GM04503 (cell line): ENCODE measurements at places on chromosomes 13 and 19.

GRCh38 chr13:49951754-49952535 lies 15.8 kb upstream of the SPRYD7 start:
- DNase-seq: no peak

DNA sequence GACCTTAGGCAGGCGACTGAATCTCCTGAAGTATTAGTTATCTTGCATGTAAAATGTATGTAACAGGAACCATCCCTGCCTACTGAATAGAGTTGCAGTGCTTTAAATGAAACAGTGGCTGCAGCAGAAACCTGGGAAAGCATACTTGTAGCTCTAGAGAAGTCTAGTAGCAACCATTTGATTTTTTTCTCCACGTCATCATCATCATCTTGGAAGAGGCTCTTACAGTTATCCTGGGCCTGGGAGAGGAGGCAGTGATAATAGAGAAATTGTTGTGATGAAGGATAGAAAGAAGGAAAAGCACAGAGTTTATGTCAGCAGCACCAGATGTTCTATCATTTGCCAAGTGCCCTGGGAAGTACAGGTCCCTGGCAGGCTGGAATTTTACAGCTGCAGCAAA lies 377.6 kb downstream of the ITGBL1 start:
- DNase-seq: no peak

DNA sequence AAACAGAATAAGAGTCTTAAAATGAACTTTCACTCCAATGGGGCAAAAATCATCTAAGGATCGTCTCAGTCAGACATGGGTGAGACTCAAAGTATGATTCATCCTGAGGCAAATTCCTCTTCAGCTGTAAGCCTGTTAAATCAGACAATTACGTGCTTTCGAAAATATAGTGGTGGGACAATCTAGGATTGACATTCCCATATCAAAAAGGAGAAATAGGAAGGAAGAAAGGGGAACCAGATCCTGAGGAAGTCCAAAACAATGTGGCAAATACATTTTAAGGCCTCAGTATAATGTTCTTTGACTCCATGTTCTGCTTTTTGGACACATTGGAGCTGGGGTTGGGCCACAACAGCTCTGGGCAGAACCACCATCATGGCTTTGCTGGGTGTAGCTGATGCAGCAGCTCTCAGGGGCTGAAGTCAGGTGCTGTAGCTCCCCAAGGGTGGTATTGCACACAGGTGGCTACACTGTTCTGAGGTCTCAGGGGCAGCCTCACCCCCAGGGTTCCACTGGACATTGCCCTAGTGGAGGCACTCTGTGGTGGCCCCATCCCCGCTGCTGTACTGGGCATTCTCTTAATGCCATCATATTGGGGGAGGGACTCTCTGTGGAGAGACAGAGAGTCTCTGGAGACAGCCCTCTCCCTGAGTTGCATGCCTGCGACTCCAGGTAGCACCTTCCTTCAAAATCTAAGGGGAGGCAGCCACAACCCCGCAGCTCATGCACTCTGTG lies 5.7 kb upstream of the FPR3 start:
- DNase-seq: no peak

GRCh38 chr19:39525205-39525604 lies 7.4 kb downstream of the EID2B start:
- DNase-seq: no peak

GRCh38 chr13:40389081-40389641 lies 277.3 kb downstream of the FOXO1 start:
- no peak for DNase-seq

GRCh38 chr19:19782783-19783182 lies 38.8 kb downstream of the ZNF506 start:
- DNase-seq: no peak

GRCh38 chr19:54448040-54448773 lies 792 bp upstream of the LENG8 start:
- no peak for DNase-seq

GRCh38 chr13:38376546-38376945 lies 26.9 kb downstream of the UFM1 start:
- DNase-seq: no peak

DNA sequence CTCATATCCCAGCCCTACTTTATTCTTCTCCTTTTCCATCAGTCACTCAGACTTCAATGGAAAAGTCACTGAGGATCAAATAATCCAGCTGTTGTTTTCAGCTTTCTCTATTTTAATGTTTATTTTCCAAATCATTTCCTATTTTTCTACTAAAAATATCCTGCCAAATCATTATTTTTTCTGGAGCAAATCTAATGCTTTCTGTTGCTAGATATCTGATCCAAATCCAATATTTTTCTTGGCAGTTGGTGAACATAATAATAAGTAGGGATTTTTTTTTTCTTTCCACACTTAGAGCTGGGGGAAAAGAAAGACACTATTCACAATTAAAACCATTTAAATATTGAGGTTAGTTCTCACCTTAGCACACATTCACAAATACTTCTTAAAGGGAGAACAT lies 656.1 kb downstream of the DACH1 start:
- no peak for DNase-seq

- peak; percentile 21 for DNase-seq
Observed at GRCh38 chr13:27236478-27236877, 14.9 kb upstream of the RPL21 start.

GRCh38 chr13:39494633-39495032 lies 108.4 kb downstream of the LHFPL6 start:
- no peak for DNase-seq

GRCh38 chr13:39773833-39774232 lies 118.4 kb downstream of the COG6 start:
- DNase-seq: peak; percentile 14

DNA sequence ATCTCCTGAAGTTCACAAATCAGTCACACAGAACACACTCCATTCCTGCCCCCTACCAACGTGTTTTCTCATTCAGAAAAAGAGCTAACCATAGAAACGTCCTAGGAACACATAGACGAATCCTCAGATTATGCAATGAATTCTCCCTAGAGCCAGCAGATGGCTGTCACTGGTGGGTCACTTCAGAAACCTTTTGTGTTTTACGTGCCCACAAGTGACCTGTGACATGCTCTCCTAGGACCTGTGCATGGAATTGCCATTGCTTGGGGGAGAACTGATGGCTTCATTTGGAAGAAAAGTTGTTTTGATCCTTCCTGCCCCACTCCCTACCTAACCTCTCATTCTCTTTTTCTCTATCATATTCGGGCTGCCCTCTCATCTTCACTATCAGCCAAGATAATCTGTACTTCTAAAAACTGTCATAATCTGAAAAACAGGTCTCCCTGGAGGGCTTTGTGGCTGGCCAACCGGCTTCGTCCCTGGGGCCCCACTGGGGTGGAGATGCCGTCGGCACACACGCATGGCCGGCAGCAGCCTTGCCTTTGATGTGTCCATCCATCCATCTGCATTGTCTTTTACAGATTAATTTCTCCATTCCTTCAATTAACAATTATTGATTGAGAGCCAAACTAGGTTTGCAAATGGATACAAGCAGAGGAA lies 144.1 kb upstream of the SERP2 start:
- DNase-seq: no peak

DNA sequence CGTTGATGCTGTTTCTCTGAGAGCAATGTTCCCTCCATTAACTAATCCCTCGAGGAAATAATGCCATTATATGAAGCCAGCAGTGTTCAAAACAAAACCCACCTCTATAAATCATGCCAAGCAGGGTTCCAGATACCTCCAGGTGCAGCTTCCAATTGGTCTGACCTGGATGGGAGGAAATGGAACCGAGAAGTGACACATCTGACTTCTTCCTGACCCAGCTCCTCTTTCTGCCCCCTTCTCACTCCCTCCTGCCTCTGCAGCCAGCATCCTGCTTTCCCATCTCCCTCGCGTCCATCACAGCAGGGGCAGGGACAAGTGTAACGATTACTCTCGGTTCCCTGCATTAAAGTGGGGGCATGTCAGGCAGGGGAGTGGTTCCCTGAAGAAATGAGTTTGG lies 37.5 kb downstream of the HSPH1 start:
- no peak for DNase-seq

- no peak for DNase-seq
Observed at GRCh38 chr19:2756477-2756876, 16.7 kb upstream of the SLC39A3 start.

GRCh38 chr19:29560313-29561075 lies 34.7 kb downstream of the VSTM2B start:
- no peak for DNase-seq

- no peak for DNase-seq
Observed at GRCh38 chr13:48626726-48627451, 26.8 kb upstream of the CYSLTR2 start.

DNA sequence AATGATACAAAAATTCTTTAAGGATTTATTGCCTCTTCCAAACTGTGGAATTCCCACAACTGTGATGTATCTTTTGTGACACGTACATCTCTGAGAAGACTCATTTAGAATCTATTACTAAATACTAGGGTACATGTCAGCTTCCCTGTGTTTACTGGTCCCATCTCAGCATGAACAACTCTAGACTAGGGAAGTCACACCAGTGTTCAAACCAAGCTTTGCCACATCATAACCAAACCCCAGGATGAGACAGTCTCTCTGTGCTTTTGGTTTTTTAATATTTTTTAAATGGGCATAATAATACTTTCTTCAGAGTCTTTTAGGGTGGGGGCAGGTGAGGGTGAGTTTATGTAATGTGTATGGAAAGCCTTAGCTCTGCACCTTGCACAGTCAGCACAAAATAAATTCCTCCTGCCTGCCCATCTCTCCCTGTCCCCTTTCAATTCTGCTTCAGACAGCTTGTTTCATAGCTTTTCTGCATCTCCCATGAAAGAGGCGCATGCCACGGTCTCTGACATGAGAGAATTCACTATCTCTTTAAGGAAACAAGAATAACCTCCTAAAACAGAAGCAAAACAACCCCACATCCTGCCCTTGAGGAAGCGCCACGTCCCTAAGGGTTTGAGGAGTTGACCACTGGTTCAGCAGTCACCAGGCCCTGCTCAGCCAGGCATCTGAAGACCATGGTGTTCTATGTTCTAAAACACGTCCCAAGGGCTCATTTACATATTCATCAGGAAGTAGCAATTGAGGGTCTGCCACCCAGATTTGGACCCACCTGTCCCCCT lies 174.5 kb downstream of the USP12 start:
- DNase-seq: no peak

GRCh38 chr19:50564229-50565105 lies 3.8 kb downstream of the LRRC4B start:
- DNase-seq: no peak

DNA sequence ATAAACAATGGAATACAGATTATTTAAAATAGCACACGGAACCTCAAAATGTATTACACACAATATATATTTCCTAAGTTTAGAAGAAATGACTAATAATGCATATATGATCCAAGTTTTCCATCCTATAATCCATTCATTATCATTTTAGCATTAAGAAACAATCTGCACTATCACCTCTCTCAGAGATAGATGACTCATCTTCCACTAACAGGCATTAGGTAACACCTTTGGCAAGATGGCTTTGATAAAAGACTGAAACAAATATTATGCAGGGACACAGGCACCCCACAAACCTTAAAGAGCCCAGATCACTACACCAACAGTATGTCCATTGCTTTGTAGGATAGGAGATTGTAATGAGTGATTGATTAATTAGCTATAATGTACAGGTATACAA lies 4.1 kb downstream of the ENOX1 start:
- DNase-seq: no peak

GRCh38 chr19:17114414-17114831 lies 38.8 kb downstream of the MYO9B start:
- no peak for DNase-seq

DNA sequence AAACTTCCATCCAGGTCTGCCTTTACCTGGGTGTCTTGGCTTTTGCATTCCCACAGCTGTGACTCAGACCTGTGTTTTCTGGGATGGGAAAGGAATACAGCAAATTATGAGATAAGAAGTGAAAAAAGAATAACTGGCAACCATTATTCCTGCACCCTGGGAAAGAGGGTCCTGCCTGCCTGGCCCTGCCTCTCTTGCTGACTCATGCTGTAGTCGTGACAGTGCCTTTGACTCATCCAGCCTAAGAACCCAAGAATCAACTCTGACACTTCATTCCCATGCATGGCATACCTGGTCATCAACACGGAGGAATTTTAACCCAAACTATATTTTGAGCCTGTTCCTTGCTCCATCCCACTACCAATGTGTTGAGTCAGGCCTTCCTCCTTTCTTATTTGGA lies 185.4 kb upstream of the SERP2 start:
- peak; percentile 33 for DNase-seq

- no peak for DNase-seq
Observed at GRCh38 chr19:10408511-10409283, 5.4 kb upstream of the CDC37 start.

DNA sequence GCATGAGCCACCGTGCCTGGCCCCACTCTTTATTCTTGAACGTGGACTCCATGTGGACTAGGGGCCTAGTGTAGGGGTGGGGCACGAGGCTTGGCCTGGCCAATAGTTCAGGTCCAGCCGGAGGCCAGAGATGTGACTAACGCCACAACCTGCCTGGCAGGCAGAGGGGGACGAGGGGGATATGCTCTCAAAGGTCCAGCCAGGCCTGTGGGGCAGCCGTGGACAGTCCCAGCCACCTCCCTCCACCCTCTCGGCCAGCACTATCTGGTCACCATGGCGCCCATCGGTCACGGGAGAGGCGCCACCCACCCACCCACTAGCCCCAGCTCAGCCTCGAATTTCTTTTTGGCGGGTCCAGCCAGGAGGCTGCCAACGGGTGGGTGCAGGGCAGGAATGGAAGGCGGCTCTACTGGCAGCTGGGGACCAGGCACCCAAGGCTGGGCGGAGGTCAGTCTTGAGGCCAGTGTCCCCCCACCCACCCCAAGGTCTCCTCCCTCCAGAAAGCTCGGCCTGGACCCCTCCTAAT lies 2.2 kb upstream of the CERS1 start:
- no peak for DNase-seq

DNA sequence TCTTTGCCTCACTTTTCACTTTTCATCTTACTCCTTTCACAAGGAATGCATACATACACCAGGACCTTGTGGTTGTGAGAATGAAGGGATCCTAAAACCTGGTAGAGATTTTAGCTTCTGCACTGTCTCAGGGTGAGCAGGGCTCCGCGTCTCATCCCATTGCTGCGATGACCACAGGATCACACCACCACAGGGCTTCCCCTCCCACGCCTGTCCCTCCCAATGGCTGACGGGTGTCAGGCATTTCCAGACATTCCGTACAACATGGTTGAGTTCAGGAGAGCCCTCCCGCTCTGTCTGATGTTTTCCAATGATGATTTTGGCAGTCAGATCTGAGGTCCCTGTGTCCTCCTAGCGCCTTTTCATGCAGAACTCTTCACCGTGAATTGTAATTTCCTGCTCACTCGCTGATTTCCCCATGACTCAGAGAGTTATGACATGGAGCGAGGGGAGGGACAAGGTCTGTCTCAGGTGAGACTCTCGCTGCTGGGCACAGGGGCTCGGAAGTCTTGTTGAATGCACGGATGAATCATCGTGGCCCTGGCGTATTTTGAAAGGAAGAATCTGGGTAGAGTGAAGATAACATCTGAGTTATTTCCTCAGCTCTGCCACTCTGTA lies 102.8 kb downstream of the TEX29 start:
- no peak for DNase-seq

- no peak for DNase-seq
Observed at GRCh38 chr13:47718556-47718955, 282.5 kb downstream of the SUCLA2 start.
